T-helper 2 cell treated with Interferon-gamma antibody and Interleukin-4, amounts not matched to agents 5 μg/mL and 100 μg/mL, for 36 hours (primary cell): ENCODE measurements at places on chromosomes 7 and 10.

DNA sequence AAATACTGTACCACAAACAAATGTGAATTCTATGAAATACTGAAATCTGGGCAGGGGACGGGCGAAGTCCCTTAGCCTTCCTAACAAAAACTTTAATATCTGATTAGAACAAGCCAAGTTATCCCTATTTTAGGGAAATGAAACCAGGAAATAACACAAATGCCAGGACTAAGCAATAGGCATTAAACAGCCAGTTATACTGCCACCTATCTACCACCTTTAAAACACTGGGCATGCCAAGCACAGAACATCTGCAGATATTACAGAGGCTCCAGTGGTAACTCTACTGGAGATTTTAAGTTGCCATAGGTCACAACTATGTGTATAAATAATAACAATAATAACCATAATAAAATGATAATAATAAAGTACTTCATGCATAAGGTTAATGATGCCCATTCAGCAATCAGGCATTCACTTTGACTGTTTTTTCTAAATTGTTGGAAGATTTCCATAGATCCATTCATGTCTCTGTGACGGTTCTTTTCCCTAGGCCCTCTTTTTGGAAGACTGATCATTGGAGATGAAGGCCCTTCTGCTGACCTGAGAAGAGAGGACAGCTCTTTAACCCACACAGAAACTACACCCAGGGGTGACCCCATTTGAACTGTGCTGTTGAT lies 195.7 kb downstream of the CACNA2D1 start:
- H3K4me3 ChIP-seq = no peak overlapping the region
- H3K4me1 ChIP-seq = no peaks in the 10 kb centered on the region
- no peak overlapping the region for H3K27ac ChIP-seq

DNA sequence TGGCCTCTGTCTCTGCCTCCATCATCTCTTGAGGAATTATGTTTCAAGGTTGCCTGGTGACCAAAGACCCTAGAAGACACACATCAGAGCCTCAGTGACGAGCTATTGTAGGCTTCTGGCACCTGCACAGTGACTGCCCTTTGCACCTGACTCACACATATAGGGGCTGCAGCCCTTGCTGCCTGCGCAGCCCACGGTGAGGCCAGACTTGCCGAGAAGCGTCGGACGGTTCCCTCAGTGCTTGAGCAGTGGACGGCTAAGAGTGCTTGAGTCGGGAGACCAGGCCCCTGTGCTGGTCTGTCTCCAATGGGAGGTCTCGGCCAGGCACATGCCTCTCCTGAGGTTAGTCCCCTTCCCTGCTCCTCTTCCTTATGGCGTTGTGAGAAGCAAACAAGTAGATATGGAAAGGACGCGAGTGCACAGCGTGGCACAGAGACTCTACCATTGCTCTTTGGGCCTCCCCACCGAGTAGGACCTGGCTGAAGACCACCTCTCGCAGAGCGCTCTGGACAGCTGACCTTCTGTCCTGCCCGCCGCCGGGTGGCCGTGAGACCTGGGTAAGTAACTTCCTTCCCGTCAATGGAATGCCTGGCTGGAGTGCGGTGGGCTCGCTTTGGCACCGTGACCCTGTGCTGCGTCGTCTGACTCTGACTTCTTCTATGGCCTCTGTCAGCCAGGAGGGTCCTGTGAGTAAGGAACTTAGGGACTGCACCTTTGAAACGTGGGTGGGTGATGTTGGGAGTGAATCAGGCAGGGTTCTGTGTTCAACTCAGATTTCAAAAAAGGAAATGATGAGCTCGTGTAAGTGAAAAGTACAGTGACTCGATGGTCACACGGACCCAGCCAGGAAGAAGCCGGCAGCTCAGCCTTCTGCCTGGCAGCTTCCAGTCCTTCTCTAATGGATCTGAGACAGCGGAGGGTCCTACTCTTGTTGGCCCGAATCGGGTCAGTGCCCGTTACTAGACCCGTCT lies 33.7 kb downstream of the ZNF775 start:
- no peak overlapping the region for H3K4me3 ChIP-seq
- H3K27me3 ChIP-seq = no peaks in the 10 kb centered on the region

DNA sequence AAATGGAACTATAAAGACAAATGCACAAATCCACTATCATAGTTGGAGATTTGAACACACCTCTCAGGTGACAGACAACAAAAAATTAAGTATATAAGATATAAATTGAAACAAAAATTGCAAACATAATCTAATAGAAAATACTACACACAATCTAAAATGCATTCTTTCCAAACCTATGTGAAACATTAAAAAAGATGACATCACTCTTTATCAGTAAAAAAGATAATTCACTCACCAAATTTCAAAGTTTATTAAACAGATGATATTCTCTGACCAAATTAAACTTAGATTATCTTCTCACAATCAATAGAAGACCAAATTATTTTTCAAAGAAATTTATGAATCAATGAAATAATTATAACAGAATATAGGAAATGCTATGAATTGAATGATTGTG lies 4.0 kb downstream of the ZWINT start:
- peaks cover 26% of the 10 kb centered on the region for H3K4me1 ChIP-seq
- no peak for DNase-seq
- no peaks in the 10 kb centered on the region for H3K27me3 ChIP-seq
- H3K27ac ChIP-seq = no peak overlapping the region

- H3K4me3 ChIP-seq = no peak overlapping the region
- no peaks in the 10 kb centered on the region for H3K36me3 ChIP-seq
- no peak overlapping the region for H3K27ac ChIP-seq
- H3K27me3 ChIP-seq = peaks cover 7% of the 10 kb centered on the region
- peaks cover 15% of the 10 kb centered on the region for H3K4me1 ChIP-seq
These were observed 32.6 kb downstream of the EXOC6 start for GRCh38 chr10:92880917-92881316.

GRCh38 chr10:108709927-108710722 lies 1213.2 kb downstream of the XPNPEP1 start:
- no peaks in the 10 kb centered on the region for H3K27me3 ChIP-seq
- no peak overlapping the region for H3K27ac ChIP-seq
- H3K36me3 ChIP-seq = no peaks in the 10 kb centered on the region
- H3K4me1 ChIP-seq = no peaks in the 10 kb centered on the region
- H3K4me3 ChIP-seq = no peak overlapping the region

GRCh38 chr10:132858121-132859081 lies 72.5 kb upstream of the NKX6-2 start:
- H3K36me3 ChIP-seq = no peaks in the 10 kb centered on the region
- H3K4me1 ChIP-seq = no peaks in the 10 kb centered on the region
- no peak overlapping the region for H3K4me3 ChIP-seq
- H3K27ac ChIP-seq = no peak overlapping the region
- DNase-seq = no peak
- no peaks in the 10 kb centered on the region for H3K27me3 ChIP-seq

DNA sequence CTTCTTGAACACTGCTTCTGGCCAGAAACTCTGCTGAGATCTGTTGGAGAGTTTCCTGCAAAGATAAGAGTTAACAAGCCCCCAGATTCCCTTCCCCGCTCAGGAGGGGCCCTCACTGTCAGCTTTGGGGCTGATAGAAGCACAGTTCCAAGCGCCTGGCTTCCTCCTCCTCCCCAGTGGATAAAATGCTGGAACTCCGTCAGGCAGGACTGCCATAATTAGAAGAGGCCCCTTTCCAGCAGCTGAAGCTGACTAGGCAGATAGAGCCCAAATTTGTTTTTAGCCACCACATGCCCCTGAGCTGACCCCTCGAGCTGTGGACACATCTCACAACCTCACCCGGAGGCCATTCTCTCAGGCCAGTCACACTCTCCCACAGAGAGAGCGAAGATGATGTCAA lies 89.4 kb downstream of the TBXAS1 start:
- H3K4me3 ChIP-seq = no peak overlapping the region
- no peaks in the 10 kb centered on the region for H3K27me3 ChIP-seq
- H3K27ac ChIP-seq = no peak overlapping the region
- H3K4me1 ChIP-seq = peaks cover 17% of the 10 kb centered on the region
- no peak for DNase-seq

- H3K36me3 ChIP-seq = no peaks in the 10 kb centered on the region
- no peak for DNase-seq
- no peak overlapping the region for H3K27ac ChIP-seq
- no peak overlapping the region for H3K4me3 ChIP-seq
These were observed 82.4 kb downstream of the PHYHIPL start for GRCh38 chr10:59258890-59259289.
